SHP77 (cell line): ENCODE measurements at places on chromosomes 5 and 9.

GRCh38 chr5:90878549-90879196 is 320.1 kb downstream of the ADGRV1 start:
- no peak for DNase-seq

GRCh38 chr5:166074582-166075481 is 2216.6 kb upstream of the WWC1 start:
- no peak for DNase-seq

GRCh38 chr5:32115985-32116384 is 58.1 kb downstream of the GOLPH3 start:
- no peak for DNase-seq

DNA sequence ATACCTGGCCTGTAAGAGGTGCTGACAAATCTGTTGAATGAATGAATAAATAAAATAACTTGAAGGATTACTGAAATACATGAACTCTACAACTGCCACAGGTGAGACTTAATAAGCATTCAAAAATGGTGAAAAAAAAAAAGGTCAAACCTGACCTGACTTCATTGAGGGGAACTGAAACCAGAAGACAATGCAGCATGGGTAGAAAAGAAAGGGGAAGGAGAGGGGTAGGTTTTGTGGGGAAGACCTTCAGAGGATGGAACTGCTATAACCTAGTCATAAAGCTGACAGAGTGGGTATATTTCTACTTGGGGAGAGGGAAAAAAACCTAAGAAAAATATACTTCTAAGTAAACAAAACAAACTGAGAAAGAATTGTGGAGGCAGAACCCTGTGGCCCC is 56.6 kb downstream of the RASEF start:
- no peak for DNase-seq

DNA sequence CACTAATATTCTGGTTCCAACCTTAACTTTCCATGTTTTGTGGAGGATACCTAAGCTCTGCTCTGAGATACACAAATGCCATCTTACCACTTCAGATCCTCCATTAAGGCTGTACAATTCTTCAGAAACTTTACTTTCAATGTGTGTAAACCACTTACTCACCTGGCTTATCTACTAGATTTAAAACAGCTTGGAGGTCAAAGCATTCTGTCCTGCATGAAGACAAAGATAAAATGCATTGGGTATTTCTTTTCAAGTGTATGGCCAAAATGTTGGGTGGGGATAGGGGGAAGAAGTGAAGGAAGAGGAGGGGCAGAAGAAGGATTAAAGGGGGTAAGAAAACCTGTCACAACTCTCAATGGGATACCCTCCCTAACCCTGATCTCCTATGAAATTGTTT is 939 bp downstream of the GOLGA1 start:
- no peak for DNase-seq

DNA sequence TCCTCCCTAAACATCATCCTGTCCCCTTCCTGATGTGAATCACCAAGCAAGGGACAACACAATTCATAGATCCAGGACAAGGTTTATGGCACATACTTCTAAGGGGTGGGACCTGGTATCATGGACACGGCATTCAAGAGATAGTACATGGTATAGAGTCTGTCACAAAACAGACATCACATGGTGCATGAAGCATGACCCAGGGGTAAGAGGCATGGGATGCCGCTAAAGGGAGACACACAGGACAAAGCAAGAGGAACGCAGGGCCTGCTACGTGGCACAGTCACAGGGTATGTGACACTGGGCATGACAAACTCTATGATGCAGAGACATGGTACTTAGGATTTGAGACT is 20.7 kb downstream of the GSN start:
- no peak for DNase-seq
